ENCODE measurements at places on chromosomes 3 and 15.

- peak; percentile 2 for DNase-seq
Measured at GRCh38 chr3:39809181-39809994, at the start of gene MYRIP. Gene MYRIP, plus strand, starts transcription at chr3:39809609. Its CDS starts 91,208 bp downstream, at chr3:39900817.

DNA sequence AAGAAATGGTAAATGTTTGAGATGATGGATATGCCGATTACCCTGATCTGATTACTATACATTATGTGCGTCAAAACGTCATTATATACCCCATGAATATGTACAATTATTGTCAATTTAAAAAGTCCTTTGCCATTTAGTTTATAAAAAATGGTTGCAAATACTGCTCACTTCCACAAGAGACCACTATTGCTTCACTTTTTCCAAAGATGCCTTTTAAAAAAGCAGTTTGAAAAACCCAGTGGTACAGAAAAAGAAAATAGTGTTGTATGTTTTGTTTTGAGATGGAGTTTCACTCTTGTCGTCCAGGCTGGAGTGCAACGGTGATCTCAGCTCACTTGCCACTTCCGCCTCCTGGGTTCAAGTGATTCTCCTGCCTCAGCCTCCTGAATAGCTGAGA is 39.3 kb downstream of the EDEM1 start:
- peak; percentile 17 for DNase-seq

DNA sequence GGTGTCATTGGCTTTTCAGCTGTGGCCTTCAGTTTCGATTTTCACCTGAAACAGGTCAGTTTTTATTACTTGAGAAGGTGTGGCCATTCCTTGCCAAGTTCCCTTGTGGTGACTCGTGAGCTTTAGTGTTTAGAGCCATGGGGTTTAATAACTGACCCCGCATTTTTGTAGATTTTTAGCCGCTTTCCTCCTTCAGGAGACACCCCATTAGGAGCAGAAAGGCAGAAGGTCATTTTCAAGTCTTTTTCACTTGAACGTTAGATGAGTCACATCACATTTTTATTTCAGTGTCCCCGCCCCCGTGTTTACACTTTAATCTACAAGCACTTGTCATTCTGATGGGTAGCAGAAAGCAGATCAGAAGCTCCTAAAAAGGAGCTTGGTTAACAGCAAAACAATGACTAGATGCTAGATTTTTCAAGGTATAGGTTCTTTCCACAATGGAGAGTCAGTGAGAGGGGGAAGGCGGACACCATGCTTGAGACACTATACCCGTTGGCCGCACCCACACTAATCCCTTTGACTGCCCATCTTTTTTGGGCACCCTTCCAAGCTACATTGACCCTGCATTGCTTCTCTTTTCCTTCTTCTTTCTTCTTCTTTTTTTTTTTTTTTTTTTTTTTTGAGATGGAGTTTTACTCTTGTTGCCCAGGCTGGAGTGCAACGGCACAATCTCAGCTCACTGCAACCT is 132.7 kb downstream of the GHSR start:
- no peak for DNase-seq

DNA sequence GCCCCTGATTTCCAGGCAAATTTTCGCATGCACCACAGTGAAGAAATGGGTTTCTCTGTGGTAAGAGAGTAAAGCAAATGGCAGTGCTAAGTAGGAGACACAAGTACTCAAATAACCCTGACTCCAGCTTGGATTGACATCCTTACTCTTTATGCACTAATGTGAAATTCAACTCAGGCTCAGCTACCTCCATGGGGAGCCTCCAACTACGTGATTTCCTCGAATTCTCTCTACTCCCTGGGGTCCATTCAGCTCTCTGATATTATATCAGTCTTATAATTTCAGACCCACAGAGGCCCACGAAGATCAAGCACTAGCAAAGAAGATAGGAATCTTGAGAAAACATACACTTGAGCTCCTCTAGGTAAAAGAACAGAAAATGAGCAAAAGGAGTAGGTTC is 407.6 kb upstream of the CCDC54 start:
- no peak for DNase-seq

- DNase-seq = no peak
Measured at GRCh38 chr3:127560051-127560787, 30.3 kb downstream of the TPRA1 start.

DNA sequence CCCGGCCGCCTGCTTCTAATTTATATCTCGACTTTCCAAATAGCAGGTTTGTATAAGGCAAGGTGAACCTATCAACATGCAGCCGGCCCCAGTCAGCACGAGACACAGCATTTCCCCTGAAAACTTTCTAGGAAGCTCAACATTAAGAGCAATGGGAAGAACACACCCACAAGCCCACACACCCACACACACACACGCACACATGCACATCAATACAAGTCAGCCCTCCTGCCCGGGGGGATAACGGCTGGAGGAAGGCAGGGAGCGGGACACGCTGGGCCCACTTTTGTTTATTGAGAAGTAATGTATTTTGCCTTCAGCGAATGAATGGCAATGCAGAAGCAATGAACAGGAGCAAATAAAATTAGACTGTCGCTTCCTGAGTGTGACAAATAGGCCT is 83.5 kb downstream of the PCSK6 start:
- DNase-seq = no peak

- no peak for DNase-seq
Measured at GRCh38 chr15:68508485-68509189, 70.2 kb upstream of the CORO2B start.

DNA sequence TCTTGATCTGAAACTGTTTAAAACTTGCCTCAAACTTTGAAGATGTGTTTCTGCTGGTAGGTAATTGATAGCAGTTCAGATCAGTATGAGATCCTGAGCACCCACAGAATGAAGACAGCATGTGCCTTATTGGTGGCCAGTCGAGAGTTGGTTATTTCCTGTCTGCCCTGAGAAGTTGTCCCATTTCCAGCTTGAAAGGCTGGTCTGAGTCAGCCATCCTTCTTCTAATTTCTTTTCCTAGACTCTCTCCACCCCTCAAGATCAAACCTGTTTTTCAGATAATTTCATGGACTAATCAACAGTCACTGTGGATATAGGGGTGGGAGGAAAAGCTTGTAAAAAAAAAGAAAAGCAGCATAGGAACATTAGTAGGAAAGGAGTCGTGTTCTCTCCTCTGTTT is 464.4 kb downstream of the FOXP1 start:
- DNase-seq = no peak

DNA sequence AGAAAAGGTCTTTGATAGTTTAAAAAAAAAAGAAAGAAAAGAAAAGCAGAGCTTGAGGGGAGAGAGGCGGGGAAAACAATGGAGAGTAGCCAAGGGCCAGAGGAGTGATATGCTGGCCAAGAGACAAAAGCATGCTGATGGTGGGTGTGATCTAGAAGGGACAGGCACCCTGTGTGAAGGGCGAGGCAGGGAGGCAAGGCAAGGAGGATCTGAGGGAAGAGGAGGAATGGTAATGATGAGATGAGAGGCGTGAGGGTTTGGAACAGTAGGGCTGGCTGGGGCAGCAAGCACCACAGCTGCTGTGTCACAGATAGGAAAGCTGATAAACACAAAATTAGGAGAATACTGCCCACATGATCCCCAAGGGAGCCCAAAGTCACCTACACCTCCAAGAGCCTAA is 65.5 kb downstream of the LARS2 start:
- DNase-seq = no peak

DNA sequence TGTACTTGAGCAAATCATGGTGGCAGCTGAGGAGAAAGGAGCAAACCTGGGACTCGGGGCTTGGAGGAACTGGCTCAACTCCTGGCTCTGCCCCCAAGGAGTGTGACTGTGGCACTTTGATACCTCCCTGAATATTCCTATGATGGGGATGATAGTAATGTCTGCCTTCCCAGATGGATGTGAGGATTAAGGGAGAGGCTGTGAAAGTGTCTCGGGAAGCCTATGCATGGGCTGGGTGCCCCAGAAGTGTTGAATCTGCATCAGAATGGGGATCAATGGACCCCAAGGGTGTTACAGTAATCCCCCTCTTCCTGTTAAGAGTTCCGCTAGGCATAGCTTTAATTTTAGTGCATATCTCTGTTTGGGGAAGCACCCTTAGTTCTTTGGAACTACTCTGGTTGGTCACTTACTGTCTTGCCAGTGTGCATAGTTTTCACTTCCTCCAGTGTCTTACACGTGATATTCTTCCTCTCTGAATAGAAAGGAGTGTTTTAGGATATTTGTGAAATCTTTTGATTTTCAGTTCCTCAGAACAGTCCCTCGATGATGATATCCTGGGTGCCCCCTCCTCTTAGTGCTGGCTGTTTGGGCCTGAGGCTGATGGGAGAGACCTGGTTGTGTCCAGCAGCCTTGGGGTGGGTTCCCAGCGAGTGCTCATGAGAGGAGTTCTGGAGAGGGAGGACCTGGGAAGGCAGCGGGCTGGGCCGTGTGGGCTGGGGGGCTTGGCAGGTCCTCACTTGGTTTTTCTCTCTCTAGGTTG is 97.5 kb downstream of the CHDH start:
- no peak for DNase-seq

DNA sequence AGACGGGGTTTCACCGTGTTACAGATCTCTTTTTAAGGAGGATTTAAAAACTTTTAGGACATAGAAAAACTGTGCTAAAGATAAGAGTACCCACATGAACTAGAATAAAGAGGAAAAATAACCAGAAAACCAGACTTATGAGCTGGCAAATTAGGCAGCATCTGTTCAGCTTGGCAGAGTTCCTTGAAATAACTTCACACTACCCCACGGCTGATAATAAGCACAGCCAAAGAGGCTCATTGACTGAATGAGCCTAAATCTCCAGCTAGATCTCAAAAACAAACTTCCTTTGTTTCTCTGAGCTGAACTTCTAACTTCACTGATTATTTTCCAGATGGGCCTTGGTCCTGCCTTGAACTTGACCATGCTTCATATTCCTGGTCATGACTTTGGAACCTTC is 26.7 kb upstream of the PIK3R4 start:
- no peak for DNase-seq

GRCh38 chr15:80437334-80437891 is 33.2 kb downstream of the ARNT2 start:
- no peak for DNase-seq

- no peak for DNase-seq
Measured at GRCh38 chr3:88611826-88612326, 462.1 kb downstream of the C3orf38 start.

DNA sequence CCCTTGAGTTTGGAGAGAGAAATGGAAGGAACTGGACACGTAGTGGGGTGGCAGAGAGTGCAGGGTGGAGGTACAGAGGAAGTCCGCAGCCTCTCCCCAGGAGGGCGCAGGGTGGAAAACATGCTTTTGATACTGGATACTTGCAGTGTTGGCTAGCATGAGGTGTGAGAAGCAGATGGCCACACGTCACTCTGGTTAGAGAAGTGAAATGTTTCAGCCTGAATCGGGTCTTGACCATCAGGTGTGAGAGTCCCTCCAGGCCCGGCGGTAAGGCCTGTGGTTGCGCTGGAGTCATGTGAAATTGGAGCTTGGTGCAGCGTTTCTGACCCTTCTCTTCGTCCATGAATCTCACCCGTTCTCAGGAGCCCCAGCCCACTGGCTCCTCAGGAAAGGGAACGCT is 93.1 kb downstream of the GABRG3 start:
- DNase-seq = no peak

DNA sequence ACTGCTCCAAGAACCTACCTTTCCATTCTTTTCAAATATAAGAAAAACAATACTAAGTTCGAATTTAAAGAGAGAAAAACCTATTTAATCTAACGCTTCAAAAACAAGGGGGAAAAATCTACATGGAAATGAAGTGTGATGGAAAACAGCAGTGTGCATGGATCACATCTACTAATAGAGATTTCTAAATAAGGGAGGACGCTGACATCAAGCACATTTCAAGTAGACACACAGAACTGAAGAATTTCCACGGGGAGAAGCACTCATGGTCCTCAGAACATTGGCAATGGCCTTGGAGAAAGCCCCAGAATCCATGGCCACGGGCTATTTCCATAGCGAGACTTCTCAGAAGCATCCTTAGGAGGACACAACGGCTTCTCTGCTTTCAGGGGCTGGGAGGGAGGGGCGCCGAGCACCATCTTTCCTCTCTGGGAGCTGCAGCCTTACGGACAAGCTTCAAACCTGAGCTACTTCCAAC is 1.0 kb downstream of the TASOR start:
- DNase-seq = no peak

GRCh38 chr15:51030649-51031316 is 63.9 kb downstream of the TNFAIP8L3 start:
- DNase-seq = no peak

DNA sequence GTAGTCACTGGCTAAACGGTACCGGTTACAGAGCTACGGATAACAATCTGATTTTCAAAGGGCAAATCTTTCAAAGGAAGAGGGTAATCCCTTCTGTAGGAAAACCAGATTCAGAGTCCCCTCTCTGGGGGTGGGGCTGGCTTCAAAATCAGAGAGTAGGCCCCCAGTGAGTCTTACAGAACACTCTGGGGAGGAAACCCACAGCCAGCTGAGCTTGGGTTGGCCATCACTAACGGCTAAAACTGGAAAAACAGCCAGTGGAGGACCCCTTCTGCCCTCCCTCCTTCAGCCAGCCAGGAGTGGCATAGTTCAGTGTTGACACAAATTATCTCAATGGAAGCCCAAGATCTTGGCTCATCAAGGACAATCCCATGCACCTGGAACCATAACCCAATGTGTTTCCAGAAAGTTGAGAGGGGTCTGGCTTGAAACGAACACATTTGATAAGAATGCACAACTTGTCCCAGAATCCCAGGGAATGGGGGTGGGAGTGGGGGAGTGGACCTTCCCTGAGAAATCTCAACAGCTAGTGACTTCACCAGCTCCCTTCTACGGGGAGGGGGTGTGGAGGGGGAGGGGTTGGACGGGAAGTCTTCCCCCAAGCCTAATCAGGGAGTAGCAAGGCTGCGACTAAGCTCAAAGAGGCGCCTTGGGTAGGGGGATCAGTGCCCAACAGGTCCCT is 1.0 kb downstream of the RASL12 start:
- no peak for DNase-seq

DNA sequence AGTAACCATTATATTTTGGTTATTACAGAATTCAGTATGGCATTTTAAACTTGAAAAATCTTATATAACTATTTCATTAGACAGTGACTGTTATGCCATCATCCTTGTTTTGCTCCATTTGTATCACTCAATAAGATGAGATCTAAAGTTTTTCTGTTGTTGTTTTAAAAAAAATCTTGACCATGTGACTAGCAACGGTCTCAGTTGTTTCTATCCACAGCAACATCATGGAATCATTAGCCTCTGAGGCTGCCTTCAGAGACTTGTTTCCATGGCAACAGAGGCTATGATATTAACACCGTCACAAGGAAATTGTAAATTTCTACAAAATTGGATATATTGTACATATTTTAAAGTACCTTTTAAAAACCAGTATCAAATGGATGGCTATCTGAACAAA is 129.8 kb downstream of the DLG1 start:
- DNase-seq = no peak

- no peak for DNase-seq
Measured at GRCh38 chr3:31555204-31555603, 22.5 kb downstream of the STT3B start.

- DNase-seq = no peak
Measured at GRCh38 chr3:191919491-191920026, 458.6 kb downstream of the PYDC2 start.

- no peak for DNase-seq
Measured at GRCh38 chr15:96960711-96961480, 630.4 kb downstream of the NR2F2 start.

GRCh38 chr3:152309031-152309430 is 40.3 kb downstream of the MBNL1 start:
- DNase-seq = no peak
